Caudate nucleus (tissue), 63 donors: ENCODE measurements at places on chromosomes 6 and 20.

DNA sequence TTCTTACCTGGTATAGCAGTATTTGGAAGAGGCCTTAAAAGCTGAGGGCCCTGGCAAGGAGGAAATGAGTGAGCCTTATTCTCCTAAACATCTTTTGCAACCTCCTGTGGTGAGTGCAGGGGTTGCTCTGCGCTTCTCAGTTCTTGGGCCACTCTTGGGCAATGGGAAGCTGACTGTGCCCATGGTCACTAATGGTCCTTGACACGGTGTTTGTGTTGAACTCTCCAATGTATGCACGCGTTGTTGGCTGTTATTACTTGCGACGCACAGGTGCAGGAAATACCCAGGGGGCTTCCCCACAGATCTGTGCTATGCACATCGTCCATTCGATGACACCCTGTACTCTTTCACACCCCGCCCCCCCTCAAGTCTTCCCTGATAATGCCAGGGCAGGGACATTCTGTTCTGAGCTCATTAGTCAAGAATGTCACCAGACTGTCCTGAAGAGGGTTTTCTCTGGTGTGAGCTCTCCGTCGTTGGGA, 79.7 kb downstream of the EDN1 start:
- no peak for DNase-seq

DNA sequence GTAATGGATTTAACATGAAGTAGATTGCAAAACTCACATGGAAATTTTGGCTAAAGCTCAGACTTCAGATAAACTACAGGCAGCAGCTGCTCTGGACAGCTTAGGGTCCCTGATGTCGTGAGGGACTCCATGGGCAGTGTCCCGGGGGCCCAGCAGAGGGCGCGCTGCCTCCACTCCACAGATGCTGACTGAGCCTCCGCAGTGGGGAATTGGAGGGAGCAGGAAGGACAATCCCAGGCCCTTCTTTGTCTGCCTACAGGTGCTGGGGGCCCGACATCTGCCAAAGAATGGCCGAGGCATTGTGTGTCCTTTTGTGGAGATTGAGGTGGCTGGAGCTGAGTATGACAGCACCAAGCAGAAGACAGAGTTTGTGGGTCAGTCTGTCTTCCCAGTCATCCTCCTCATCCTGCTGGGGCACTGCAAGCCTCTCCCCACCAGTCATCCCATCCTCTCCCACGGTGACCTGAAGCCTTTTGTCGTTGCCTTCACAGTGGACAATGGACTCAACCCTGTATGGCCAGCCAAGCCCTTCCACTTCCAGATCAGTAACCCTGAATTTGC, 35.9 kb downstream of the PLCG1 start:
- peak; percentile 86 for DNase-seq

GRCh38 chr20:59571551-59572314, 32.6 kb upstream of the PHACTR3 start:
- DNase-seq = peak; percentile 40

DNA sequence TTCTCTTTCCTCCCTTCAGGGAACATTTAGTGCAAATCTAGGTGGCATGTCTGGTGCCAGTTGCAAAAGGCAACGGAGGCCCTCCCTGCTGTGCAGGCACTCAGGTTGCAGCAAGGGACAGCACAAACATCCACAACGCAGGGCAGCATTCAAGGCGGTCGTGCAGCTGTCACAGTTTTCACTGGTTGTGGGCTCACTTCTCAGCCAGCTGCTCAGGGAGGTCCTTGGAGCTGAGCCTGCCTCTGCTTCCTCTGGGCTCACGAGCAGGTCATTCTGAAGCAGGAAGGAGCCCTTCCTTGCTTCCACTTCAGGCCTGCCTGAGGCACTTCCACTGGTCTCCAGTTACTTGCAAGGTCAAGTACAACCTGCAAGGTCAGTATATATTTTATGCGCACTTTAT, 3.8 kb upstream of the NPEPL1 start:
- DNase-seq = no peak

GRCh38 chr6:91573826-91574416, 987.0 kb upstream of the MAP3K7 start:
- no peak for DNase-seq

- no peak for DNase-seq
These were observed 79.0 kb upstream of the EEF1E1 start for GRCh38 chr6:8181160-8181881.

- DNase-seq = no peak
These were observed 38.2 kb downstream of the JAG1 start for GRCh38 chr20:10635476-10636208.

DNA sequence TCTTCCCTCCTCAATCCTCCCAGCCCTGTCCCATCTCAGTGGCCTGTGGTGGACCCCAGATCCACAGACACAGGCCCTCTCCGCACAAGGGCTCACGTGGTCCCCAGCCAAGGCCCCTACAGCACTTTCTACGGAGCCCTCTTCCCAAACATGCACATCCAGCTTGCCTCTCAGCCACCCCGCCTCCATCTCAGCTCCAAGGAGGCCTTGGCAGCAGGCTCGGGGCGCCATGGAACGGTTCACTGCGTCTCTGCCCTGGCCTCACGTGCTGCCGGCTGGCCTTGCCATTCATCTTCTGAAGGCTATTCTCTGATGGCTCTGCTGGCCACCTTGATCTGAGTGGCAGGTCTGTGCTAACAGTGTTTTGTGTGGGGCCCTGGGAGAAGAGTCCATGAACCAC, 33.0 kb downstream of the GNAS-AS1 start:
- no peak for DNase-seq

DNA sequence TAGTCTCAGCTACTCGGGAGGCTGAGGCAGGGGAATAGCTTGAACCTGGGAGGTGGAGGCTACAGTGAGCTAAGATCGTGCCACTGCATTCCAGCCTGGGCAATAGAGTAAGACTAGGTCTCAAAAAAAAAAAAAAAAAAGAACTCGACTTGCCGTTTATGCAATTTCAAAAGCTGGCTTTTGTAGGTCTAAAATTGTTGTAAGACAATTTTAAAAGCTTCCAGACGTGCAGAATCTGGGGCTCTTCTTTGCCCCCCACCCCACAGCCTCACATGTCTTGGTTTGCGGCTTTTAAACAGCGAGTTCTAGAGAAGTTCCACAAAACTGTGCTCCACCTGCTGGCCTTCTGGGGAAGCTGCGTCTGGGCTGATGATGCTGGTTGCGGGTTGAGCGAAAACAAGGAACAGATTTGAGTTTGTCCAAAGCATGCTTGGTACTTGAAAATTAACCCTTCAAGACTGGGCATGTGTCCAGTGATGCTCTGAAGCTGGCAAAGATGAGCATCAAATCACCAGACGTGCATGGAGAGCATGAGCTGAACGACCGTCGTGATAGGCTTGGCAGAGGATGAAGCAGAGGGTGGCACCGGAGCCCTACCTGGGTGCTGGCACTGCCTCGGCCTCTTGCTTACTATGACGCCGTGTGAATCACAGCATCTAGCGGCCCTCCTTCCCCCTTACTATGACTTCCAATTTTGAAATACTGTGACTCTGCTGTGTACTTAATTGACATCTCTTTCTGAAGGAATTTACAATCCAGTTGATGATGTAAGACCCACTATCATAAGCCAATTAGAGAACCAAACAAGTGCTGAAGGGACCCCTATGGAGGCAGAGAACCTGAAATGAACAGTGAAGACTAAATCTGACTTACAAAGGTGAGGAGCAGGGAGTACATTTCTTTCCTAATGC, 171.4 kb downstream of the GMPR start:
- DNase-seq = peak; percentile 34

GRCh38 chr20:39800548-39800947, 838.4 kb downstream of the DHX35 start:
- DNase-seq = no peak

- no peak for DNase-seq
These were observed 63.5 kb upstream of the ASCC3 start for GRCh38 chr6:100944644-100945043.

DNA sequence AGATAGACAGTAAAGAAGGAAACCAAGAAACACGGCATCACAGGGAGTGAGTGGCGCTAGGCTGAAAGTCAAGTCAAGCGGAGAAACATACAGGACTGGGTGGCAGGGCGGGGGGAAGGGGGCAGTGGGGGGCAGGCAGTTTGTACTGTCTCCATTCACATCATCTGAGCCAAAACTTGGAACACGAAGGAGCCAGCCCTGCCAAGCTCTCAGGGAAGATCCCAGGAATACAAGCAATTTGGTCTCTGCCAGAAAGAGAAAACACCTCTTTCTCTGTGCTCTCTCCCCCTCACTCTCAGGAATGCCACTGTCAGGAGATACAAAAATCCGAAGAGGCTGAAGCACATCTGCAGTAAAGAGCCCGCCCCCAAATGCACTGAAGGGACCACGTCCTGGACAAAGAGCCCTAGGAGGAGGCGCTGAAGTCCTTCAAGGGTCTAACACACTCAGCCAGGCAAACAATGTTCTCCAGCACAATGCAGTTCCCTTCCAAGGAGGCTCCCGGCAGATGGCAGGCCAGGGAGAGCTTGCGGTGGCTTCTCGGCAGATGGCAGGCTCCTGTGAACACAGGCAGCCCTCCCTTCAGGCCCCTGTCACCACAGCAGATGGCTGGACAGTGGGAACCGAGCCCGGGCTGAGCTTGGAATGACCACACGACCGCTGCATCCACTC, 90.0 kb downstream of the ATP9A start:
- peak; percentile 33 for DNase-seq

GRCh38 chr6:53005663-53006250, 10.7 kb upstream of the GSTA4 start:
- DNase-seq = no peak

DNA sequence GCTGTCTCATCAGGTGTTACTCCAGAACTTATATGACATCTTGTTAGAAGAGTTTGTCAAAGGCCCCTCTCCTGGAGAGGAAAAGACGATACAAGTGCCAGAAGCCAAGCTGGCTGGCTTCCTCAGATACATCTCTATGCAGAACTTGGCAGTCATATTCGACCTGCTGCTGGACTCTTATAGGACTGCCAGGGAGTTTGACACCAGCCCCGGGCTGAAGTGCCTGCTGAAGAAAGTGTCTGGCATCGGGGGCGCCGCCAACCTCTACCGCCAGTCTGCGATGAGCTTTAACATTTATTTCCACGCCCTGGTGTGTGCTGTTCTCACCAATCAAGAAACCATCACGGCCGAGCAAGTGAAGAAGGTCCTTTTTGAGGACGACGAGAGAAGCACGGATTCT, 43.7 kb upstream of the SMIM28 start:
- no peak for DNase-seq

GRCh38 chr6:42624601-42625000, 60.8 kb downstream of the UBR2 start:
- DNase-seq = no peak

DNA sequence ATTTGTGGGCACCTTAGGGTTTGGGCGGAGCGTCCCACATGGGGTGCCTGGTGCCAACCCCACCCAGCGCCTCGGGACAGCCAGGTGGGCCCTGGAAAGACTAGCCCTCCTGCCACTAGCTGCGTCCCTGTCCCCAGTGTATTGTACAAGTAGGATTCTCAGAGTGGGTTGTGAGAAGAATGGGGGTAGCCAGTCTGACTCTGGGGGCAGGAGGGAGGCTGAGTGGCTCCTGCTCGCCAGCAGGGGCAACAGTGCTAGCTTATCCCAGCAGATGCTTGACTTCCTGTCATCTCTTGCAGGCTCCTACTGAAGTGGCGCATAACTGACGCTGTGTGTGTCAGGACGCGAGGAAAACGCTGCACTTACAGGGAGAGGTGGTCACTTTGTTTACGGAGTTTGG, 9.3 kb downstream of the PSMA7 start:
- DNase-seq = no peak

DNA sequence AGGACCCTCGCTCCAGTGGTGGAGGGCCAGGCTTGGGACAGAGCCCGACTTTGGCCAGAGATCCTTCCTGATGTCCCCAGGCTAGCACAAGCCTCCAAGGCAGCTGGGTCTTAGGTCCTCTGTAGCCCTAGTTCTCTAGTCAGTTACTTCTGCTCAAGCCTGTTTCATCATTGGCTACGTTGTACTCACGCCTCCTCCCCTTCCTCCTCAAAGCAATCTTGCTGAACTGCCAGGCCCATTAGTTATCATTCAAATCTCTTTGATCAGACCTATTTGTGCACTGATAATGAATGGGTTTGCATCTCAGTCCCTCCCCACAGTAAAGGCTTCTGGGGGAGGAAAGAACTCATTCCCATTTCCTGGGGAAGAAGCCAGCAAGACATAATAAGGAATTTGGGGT, 256.8 kb downstream of the NFATC2 start:
- no peak for DNase-seq
